ENCODE measurements at places on chromosomes 5 and 9.

GRCh38 chr5:93307557-93307956, 273.5 kb downstream of the NR2F1-AS1 start:
- no peak for DNase-seq

DNA sequence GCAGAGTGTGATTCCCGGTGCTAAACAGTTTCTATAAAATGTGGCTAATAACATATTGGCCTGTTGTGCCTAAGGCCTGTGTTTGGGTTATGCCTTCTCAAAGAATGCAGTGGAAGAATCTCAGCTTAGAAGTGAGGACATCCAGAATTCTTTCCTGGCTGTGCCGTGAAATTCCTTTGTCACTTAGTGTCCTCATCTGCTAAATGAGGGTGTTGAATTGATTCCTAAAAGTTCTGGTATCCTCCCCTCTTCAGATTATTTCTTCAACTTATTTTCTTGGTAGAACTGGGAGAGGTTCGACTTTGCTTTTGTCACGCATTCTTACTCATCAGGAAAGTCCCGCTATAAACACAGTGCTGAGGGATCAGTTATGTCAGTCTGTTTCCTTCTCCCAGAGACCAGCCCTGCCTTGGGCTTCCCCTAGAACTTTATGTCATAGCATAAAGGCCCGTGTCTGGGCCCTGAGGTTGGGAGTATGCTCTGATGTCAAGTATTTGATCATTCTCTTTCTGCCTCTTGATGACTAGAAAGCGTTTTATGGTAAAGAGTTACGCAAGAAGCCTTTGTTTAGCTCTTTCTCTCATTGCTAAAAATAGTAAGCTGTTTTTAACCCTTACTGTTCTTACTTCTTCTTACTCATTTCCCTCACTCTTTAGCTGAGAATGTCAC, 29.5 kb downstream of the MTAP start:
- DNase-seq: no peak

GRCh38 chr9:77935974-77936373, 95.6 kb downstream of the GNAQ start:
- no peak for DNase-seq

- DNase-seq: no peak
Measured at GRCh38 chr5:68531970-68532369, 316.4 kb downstream of the PIK3R1 start.

- DNase-seq: no peak
Measured at GRCh38 chr9:130785940-130786508, 49.0 kb upstream of the ABL1 start.

- DNase-seq: no peak
Measured at GRCh38 chr9:87854580-87854955, 28.1 kb upstream of the SPATA31E1 start.

DNA sequence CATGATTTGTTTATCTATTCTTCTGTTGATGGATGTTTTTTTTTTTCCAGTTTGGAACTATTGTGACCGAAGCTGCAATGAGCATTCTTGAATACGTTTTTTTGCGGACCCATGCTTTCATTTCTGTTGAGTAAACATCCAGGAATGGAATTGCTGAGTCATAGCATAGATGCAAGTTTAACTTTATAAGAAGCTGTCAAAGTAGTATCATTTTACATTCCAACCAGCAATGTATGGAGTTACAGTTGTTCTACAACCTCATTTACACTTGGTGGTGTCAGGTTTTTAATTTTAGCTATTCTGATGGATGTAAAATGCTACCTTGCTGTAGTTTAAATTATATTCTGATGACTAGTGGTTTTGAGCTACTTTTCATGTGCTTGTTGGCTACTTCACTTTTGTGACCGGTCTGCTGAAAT, 49.0 kb downstream of the NPR3 start:
- DNase-seq: no peak

DNA sequence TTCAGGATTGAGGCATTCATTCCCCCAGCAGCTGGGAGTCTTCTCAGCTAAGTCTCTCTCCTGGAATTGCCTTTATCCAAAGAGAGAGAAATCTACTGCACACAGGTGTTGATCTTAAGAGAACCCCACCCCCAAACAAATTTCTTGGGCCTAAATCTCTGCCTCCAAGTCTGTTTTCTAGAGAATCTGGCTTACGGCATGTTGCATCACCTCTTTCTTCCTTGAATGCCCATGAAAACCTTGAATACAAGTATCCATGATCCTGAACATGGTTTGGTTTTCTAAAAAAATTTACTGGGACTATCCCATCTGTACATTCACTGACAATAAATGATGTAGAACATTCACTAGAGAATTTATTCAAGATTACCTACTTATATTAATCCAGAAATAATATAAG, 401.6 kb downstream of the PDE4D start:
- DNase-seq: no peak

DNA sequence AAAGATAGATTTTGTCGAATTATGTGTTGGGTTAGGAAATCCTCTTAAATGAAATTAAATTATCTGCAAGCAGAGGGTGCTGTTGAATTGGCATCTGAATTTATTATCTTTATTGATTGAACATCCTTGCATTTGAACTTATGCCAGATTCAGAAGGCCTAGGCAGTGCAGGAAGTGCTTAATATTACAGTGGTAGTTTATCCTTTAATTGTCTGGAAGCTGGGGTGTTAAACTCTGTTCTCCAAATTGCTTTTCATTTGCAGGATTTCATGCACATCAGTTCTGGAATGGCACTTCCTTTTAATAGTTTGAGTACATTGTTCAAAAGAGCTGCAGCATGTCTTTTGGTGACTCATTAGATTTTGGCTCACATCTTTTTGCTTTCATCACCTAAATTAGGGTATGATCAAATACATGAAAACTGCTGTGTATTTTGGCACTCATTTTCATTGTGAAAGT, 186.3 kb downstream of the KDM4C start:
- no peak for DNase-seq

DNA sequence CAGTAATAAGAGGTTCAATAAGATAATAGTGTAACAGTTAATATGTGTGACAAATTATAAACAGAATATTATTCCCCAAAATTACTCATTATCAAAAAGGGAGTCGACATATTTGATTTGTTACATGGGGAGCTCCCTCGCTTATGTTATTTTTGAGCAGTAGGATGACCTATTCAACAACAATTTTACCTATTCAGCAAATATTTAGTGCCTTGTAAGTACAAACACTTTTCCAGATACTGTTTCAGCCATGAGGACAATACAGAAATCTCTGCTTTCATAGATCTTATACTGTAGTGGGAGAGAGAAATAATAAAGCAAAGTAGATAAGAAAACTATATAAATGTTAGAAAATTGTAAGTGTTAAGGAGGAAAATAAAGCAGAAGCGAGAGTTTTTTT, 1342.8 kb upstream of the WWC1 start:
- DNase-seq: no peak

- DNase-seq: no peak
Measured at GRCh38 chr9:23258569-23258968, 567.5 kb downstream of the ELAVL2 start.

DNA sequence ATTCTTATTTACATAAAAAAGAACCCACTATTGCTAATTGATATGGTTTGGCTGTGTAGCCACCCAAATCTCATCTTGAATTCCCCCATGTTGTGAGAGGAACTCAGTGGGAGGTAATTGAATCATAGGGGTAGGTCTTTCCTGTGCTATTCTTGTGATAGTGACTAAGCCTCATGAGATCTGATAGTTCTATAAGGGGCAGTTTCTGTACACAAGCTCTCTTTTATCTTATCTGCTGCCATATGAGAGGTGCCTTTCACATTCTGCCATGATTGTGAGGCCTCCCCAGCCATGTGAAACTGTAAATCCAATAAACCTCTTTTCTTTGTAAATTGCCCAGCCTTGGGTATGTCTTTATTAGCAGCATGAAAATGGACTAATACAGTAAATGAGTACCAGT, 58.2 kb upstream of the PRR16 start:
- no peak for DNase-seq

GRCh38 chr5:149429839-149430721, 51.0 kb upstream of the IL17B start:
- DNase-seq: no peak

Measured in CD4-positive, alpha-beta T cell treated with Interleukin-10 for 1 hour (primary cell).